ENCODE measurements at places on chromosomes 12 and 14.

GRCh38 chr14:101713621-101714349 lies 47.7 kb upstream of the PPP2R5C start:
- DNase-seq, result no peak

- no peak for DNase-seq
Observed at GRCh38 chr14:42965512-42965911, 1358.8 kb downstream of the LRFN5 start.

- no peak for DNase-seq
Observed at GRCh38 chr12:71456316-71456715, 16.7 kb downstream of the LGR5 start.

GRCh38 chr14:103442288-103442687 lies 57.1 kb downstream of the MARK3 start:
- DNase-seq, result no peak

DNA sequence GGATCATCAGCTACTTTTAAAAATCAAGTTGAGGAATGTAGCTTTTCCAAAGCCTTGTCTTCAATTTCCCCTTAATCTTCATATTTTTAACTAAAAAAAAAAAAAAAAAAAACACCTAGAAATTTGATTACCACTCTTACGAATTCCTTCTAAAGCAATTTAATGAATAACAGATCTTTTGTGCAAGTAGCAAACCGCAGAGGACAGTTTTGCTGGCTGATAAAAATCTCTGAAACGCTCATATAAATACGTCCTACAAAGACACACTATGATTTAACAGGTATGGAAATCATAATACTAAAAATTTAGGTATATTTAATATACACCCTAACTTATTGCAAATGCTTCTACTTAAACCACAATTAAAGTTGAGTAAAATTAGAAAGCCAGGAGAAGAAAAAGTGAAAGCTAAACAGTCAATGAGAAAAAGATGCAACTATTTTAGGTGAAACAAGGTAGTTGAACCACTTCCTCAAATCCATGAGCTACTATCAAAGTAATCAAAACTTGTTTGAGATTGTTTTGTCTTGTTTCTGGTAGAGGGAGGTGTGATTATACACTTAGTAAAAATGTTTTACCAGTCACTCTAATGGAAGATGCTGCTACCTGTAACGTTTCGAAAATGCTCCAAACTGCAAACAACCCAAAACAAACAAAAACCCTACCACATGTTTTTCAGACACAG lies 2.2 kb downstream of the PAWR start:
- DNase-seq, result no peak

Data from iPS DF 19.7 (cell line).